Activated CD4-positive, alpha-beta memory T cell treated with anti-CD3 and anti-CD28 coated beads for 36 hours (primary cell): ENCODE measurements at places on chromosomes 12 and 14. TPM values are rescaled to one million over a fixed set of nuclear protein-coding genes. Genes with fewer than 3 reads are reported as not detected.

Gene PTCSC3
- not detected for total RNA-seq

Gene JKAMP
- total RNA-seq, result 21.0 TPM

Gene CCDC177
- total RNA-seq, result not detected

Gene PRB2
- total RNA-seq, result not detected

Gene KRT8
- 0.51 TPM for total RNA-seq
